ENCODE measurements at places on chromosomes 1 and 21. TPM values are rescaled to one million over a fixed set of nuclear protein-coding genes. Genes with fewer than 3 reads are reported as not detected.

The CDC42BPA gene
- 12.5 TPM for total RNA-seq

The RCSD1 gene
- total RNA-seq = 0.08 TPM

The SLFNL1 gene
- total RNA-seq = not detected

The HHAT gene
- 2.0 TPM for total RNA-seq

The HSD11B1 gene
- not detected for total RNA-seq

Measured in A549 treated with CpdA at 1 μM for 4 hours (cell line).